Fibroblast of skin of back (primary cell): ENCODE measurements at places on chromosomes 1 and 21.

GRCh38 chr1:41412748-41413147, 51.5 kb downstream of the FOXO6 start:
- DNase-seq = no peak

DNA sequence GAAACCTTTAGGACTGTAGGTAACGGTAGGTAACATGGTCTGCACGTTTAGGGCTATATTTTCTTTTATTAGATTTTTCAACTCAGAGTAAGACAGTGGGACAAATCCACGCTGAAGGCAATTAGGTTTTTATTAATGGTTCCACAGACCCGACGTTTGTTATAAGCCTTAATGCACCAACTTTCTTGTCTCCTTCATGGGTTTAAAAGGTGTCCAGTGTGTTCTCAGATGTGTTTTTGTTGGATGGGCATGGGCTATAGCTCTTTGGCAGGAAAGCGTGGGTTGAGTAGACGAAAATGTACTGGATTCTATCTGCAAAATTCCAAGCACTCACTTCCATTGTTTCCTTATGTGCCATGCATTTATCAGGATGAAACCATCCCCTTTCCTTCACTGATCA, 88.0 kb upstream of the SIM2 start:
- DNase-seq = no peak

DNA sequence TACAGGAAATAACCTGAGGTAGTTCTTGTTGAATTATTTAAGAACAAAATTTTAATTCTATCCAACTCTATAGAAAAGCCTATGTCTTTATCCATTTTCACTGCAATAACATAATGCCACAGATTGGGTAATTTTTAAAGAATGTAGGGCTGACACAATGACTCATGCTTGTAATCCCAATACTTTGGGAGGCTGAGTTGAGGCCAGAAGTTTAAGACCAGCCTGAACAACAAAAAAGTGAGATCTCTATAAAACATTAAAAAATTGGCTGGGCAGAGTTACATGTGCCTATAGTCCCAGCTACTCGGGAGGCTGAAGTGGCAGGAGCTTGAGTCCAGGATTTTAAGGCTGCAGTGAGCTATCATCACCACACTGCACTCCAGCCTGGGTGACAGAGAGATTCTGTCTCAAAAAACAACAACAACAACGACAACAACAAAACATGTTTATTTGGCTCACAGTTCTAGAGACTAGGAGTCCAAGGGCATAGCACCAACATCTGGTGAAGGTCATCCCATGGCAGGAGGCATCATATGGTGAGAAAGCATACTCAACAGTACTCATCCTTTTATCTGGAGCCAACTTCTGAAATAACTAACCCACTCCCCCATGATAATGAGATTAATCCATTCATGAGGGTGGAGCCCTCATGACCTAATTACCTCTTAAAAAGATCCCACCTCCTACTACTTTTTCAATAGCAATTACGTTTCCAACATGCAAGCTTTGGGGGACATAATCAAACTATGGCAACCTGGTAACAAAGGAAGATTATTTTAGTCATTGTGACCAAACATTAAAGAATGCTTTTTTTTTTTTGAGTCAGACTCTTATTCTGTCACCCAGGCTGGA, 59.6 kb downstream of the ABL2 start:
- peak; percentile 91 for DNase-seq

- DNase-seq = peak; percentile 39
Observed at GRCh38 chr1:230632273-230632873, 9.9 kb upstream of the COG2 start.

DNA sequence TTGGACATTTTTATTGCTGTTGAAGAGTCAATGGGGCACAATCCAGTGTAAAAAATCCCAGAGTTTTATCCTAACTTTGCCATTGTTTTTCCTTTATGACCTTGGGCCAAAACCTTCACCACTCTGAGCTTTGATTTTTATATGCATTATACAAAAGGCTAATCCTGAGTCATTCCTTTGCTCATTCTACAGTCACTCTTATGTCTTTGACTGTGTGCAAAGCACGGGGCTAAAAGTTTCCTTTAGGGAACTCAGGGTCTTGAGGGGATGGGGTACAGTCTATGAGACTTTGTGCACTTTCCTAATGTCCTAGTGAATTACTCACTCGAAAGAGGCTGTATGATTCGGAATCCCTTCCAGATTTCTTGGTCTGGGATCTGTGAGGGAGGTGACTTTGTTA, 543.2 kb upstream of the CAMK1G start:
- no peak for DNase-seq

DNA sequence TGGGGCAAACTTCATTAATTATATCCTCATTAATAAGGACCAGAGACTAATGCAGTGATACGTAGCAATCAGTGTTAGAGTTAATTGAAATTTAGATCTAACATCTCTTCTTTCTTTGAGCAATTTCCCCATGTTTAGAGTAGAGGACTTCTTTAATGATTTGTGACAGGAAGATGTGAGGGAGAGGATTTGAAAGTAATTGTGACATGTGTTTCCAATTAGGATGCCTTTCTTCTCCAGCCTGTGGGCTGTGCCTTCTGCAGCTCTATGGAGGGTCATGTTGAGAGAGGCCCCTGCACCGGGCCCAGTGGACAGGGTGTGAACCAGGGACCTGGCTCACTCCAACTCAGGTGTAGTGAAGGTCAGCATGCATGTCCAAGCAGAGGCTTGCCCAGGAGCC, 103.0 kb downstream of the GREM2 start:
- peak; percentile 42 for DNase-seq
